ENCODE measurements at places on chromosomes 1 and 21.

DNA sequence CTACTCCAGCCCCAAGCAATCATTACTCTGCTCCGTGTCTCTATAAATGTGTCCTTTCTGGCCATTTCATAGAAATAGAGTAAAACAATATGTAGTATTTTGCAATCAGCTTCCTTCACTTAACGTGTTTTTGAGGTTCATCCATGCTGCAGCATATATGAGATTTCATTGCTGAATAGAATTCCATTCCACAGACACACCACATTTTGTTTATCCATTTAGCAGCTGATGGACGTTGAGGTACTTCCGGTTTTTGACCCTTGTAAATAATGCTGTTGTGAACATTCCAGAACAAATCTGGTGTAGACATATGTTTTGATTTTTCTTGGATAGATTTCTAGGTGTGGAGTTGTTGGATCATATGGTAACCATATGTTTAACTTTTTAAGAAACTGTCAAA is 30.7 kb downstream of the ADAM30 start:
- DNase-seq: no peak

- no peak for DNase-seq
Measured at GRCh38 chr1:205275916-205276688, 45.4 kb downstream of the NUAK2 start.

DNA sequence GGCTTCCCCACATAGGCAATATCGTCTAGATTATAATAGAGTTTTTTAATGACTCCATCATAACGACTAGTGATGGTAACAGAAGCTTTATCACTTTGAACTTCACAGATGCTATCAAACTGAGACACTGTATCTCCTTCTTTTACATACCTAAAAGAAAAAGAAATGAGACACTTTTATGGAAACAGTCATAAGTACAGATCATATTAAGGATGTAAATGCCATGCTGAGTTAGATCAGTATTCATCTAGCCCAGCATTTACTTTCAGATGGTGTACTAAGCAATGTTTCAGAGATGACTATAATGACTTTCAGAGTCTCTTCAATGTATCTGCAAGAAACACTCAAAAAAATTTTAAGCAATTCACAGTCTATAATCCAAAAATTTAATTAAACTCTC is 18.9 kb downstream of the DBT start:
- DNase-seq: no peak

DNA sequence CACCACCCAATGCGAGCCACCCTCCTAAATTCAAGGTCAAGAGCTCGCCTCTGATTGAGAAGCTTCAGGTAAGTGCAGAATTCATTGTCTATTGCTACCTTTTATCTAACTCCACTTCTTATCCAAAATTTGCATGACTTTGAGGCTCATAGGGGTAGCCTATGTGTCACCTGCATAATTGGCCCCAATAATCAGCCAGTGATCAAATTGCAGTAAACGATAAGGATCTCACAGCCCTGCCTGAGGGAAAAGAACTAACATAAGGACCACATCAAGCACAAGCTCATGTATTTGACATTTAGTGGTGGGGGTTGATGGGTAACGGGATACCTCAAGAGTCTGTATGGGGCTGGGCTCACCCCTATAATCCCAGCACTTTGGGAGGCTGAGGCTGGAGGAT is 31.7 kb upstream of the MPZL1 start:
- DNase-seq: no peak

Measured in activated naive CD4-positive, alpha-beta T cell treated with anti-CD3 and anti-CD28 coated beads for 36 hours (primary cell).